SJSA1 (cell line): ENCODE measurements at places on chromosomes 13 and 19. TPM values are rescaled to one million over a fixed set of nuclear protein-coding genes. Genes with fewer than 3 reads are reported as not detected.

DNA sequence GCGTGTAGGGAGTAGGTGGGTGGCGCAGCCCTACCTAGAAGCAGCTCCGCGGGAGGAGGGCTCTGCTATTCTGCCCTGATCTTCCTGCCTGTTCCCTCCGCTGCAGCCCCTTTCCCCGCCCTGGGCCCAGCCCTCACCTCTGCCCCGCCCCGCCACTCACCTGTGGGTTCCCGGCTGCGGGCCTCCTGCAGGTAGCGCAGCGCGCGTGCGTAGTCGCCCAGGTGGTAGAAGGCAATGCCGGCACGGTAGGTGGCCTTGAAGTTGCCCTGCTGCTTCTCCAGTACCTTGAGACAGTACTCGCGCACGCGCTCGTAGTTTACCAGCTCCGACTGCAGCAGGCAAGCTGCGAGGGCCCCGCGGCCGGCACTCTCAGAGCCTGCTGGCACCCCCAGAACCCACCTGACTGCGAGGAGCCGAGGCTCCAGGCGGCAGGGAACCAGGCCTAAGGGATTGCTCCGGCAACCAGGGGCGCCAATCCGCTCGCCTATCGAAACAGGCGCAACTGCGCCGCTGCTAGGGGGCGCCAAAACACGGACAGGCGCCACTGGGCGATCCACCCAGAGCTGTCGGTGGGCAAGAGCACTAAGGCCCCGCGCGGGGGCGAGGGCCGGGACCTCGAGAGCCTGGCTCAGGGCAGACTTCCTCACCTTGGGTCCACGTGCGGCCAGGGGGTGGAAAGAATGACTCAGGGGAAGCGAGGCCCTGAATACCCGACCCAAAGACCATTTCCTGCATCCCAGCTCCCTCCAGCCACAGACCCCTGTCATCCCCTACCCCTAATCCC, 965 bp downstream of the TTC9B start:
- no peak for DNase-seq

Gene F7
- not detected in 2 replicates for total RNA-seq

- peak; percentile 76 for DNase-seq
These were observed at the start of gene KATNAL1 for GRCh38 chr13:30307194-30307970. Gene KATNAL1 (minus strand): TSS chr13:30307551. CDS start chr13:30283777, 23,774 bp downstream.

DNA sequence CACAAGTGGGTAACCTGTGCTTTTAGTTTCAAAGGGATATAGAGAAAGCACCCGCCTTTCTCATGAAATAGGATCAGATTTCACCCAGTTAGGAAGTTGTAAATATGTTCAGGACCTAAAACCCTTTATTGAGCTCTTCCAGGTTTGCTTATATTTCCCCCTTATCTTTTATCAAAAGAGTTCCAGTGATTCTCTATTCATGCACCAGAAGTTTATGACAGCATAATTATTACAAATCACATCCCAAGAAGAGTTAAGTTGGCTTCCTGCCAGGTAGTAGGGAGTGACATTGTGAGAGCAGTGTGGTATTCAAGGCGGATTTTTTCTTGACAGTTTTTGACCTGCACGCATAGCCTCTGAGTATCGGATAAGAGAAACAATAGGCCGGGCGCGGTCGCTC, 190.3 kb downstream of the STK24 start:
- DNase-seq, result no peak

DNA sequence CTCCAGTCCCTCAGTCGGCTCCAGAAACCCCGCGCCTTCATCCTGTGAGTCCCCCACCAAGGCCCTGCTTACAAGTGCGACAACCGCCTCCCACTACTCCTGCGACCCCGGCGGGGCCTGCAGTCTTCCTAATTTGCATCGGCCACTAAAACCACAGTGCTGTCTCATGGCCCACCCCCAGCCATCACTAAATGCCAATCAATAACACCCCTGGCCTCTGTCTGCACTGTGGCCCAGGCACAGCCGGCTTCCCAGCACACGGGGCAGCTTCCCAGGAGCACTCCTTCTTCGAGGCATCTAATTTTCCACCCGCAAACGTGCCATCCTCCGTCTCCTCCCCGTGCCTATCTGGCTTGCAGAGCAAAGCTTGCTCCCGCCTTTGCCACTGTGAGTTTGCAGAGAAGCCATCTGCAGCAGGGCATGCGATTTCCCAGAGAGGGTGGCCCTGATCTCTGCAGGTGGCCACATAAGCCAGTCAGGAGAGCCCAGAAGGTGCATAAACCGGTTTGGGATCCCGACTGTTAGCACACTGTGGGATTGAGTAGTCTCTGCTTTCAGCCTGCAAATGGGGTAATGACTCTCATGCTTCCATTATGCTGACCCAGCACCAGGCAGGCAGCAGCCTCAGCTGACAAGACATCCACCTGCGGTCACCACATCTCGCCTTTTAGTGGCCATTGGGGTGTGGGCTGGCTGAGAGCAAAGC, 34.0 kb upstream of the USE1 start:
- no peak for DNase-seq

GRCh38 chr13:63838366-63839110, 2422.9 kb upstream of the PCDH20 start:
- no peak for DNase-seq

GRCh38 chr13:114118086-114118485, 14.3 kb downstream of the RASA3 start:
- DNase-seq, result no peak

- DNase-seq, result no peak
These were observed 313.3 kb downstream of the HS6ST3 start for GRCh38 chr13:96403241-96403640.

- no peak for DNase-seq
These were observed 11.8 kb upstream of the KATNAL1 start for GRCh38 chr13:30319130-30319529.

Gene PROZ
- not detected in 2 replicates for total RNA-seq

Gene RFXAP
- total RNA-seq, result 0.47 and 1.2 TPM in 2 replicates

DNA sequence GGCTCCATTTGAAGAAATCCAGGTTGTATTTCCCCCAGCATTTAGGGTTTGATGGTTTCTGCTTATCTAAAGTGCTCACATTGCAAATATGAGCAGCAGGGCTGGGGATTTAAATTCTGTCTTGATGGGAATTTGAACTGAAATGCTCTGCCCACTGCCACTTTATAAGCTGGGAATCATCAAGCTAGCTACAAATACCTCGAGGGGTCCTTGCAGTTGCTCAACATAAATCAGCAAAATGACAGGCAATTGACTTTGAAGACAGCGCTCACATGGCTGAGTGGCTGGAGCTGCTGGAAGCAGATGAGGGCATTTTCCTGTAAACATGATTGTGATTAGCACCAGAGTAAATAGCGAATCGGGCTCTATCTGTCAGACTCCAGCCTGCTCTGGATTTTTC, 39.4 kb upstream of the MEDAG start:
- no peak for DNase-seq

- peak; percentile 99 for DNase-seq
These were observed at the start of gene POLR1G for GRCh38 chr19:45406226-45407090. Gene POLR1G (plus strand): TSS chr19:45406644. CDS start chr19:45406697, 53 bp downstream.

Gene CEACAM4
- not detected in 2 replicates for total RNA-seq

GRCh38 chr13:57680609-57681008, 49.1 kb downstream of the PCDH17 start:
- no peak for DNase-seq

Gene SLC25A15
- 16.4 and 30.7 TPM in 2 replicates for total RNA-seq

DNA sequence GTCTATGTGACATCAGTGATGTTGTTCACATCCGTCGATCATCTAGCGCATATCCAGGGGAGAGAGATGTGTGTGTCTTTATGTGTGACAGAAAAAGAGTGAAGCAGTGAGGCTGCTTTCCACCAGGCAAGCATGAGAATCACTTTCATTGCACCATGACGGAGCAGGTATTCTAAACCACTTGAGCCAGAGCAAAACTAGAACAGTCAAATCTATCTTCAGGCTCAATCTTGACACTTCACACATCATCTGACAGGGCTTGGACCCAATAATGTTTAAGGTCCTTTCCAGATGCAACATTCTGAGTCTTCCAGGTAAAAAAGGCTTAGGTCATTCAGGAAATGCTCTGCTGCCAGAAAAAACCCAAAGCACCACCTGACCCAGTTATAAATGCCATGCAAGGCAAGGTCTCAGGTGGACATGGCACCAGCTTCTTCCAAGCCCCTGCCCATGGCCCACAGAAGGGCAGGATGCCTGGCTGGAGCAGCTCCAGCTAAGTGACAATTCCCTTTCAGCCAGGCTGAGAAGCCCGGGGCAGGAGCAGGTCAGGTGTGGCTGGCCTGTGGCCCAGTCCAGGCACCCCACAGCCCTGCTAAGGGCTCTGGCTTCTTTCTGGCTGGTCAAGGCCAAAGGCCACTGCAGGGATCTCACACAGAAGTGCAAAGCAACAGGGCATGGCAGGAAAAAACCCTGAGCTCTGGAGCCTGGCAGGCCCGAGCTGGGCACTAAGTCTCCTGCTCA, 5.0 kb downstream of the ELAVL1 start:
- DNase-seq, result no peak

GRCh38 chr19:28257396-28257795, 955.6 kb downstream of the UQCRFS1 start:
- DNase-seq, result no peak

Gene GPR12
- total RNA-seq, result not detected in 2 replicates

DNA sequence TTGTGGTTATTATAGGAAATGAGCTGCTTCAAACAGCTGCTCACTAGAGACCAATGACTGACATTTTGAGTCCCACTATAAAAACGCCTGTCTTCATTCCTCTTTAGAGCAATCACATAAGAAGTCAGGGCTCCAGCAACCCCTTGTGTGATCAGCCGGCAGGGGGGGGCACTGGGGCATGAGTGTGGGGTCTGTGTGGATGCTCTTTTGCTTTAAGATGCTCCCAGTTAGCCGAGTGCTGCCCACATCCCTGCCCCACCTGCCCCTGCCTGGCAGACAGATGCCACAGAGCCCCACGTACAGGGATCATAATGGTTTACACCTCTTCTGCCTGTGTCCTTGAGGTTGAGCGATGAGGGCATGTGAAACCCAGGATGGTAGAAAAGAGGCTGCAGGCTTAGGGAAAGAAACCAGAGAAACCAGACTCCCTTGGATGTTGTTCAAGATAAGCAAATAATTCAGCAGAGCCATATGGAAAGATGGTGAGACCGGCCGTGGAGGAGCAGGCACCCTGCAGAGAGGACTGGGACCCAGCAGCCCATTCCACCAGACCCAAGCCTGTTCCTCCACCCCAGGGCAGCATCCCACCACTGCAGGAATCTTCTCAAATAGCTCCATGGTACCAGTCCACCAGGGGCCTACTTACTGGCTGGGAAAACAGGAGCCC, 55.4 kb downstream of the CHST8 start:
- no peak for DNase-seq
